Cardiac fibroblast (primary cell): ENCODE measurements at places on chromosomes 4 and X.

- DNase-seq = no peak
Observed at GRCh38 chrX:109990582-109991276, 12.2 kb upstream of the TMEM164 start.

GRCh38 chr4:65845199-65845773, 175.0 kb upstream of the EPHA5 start:
- no peak for DNase-seq

GRCh38 chrX:70293621-70294020, 3.7 kb downstream of the KIF4A start:
- no peak for DNase-seq

- no peak for DNase-seq
Observed at GRCh38 chr4:121651597-121651996, 45.2 kb downstream of the ANXA5 start.

GRCh38 chrX:147958291-147958690, 22.8 kb upstream of the FMR1NB start:
- no peak for DNase-seq

DNA sequence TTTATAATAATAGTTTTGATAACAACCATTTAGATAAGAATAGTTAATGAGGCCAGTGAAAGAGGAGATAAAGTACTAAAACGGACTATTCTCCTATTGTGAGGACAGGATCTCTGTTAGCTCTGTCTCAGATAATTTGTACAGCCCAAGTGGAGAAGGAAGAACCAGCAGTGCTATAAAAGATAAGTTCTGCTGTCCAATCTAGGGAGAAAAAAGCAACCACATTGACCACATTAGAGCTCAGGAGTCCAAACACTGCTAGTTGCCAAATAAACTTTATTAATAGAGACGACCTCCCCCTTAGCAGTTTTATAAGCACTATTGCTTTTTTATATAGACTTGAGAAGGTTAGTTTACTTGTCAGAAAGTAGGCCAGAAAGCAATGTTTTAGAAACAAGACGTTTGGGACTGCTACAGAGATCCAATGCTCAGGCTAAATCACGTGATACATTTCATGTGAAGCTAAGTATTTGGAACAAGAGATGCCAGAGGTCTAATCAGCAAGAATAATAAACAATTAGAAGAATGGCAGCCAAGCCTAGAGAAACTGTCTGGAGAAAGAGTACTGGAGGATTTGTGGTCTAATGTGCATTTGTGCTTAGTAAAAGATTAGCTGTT, 15.9 kb downstream of the IL15 start:
- DNase-seq = no peak

- no peak for DNase-seq
Observed at GRCh38 chrX:35696760-35697234, 101.3 kb upstream of the MAGEB16 start.

DNA sequence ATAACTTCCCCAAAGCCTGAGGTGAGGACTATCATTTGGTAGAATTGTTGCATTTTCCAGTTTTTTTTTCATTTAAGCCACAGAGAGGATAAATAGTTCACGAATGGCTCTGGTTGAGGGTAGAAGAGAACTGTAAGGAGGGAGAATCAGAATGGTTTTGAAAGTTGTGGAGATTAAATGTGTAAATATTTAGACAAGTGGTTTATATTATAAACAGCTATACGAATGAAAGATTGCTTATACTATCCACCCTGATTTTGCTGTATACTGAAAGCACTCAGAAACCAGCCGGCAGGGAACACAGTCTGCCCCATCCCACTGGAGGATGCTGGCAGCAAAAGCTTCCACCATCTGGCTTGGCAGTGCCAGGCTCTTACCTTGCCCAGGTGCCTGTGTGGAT, 341.1 kb downstream of the RAPGEF2 start:
- DNase-seq = no peak

- no peak for DNase-seq
Observed at GRCh38 chr4:151644622-151645021, 116.2 kb downstream of the GATB start.

DNA sequence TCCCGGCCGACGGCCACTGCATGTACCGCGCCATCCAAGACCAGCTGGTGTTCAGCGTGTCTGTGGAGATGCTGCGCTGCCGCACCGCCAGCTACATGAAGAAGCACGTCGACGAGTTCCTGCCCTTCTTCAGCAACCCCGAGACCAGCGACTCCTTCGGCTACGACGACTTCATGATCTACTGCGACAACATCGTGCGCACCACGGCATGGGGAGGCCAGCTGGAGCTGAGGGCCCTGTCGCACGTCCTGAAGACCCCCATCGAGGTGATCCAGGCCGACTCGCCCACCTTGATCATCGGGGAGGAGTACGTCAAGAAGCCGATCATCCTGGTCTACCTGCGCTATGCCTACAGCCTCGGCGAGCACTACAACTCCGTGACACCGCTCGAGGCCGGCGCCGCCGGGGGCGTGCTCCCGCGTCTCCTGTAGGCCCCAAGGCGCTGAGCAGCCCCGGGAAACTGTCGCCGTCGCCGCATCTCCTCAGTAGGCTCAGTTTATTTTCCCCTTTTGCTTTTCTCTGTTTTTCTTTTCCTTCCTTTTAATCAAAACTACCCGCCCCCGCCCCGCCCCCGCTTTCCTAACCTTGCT, 799 bp downstream of the OTUD6A start:
- DNase-seq = no peak
